ENCODE measurements at places on chromosomes 12 and 14.
A peak's percentile ranks its signal among the peaks of the same experiment; 100 is the strongest.

DNA sequence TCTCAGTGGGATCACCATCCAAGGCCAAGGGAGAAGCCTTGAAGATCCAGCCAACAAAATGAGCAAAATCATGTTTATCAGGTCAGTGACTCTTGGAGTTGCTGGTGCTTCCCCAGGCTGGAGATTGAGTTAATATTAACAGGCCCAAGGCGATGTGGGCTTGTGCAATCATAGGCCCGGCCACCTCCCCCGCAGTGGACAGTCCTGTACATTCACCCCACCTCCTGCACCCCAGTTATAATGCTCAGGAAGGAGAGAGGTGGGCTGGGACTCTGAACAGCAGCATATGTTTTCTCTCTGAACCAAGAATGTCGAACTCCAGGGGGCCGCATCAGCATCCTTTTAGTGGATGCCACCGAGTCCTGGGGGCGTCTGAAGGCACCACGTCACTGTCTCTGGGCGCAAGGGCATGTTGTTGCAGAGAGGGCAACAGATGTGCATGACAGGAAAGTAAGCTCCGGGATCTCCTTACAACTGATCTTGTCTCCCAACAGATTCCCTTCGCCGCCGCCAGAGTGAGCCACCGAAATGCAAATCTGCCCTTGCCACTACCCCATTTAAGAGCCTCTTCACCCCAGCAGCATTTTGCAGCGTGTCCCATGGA lies 32.2 kb upstream of the SERPINA6 start:
- DNase-seq = peak; percentile 73

DNA sequence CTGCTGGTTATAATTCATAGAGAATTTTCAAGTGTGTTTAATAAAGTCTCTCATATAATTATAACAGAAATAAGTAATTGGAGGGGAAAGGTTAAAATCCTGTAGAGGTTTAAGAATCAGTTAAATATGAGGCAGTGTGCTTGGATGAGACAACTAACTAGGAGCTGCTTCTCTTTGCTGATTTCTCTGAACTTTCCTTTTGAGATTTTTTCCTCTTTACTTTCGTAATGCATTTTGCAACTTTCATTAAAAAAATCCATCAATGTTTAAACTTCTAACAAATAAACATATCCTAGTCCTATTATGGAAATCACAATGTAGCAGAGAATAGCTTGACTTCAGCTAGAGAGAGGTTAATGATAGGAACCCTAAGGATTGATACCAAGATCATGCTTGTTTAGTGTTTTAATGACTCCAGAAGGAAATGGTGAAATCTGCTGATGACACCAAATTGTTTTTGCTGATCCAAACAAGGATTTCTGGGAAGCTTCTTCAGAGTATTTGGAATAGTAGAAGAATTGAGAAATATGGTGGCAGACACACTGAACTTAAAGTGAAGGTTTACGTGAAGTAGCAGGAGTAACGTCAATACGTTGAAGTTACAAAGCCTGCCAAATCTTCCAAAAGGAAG lies 122.6 kb downstream of the RAD51B start:
- DNase-seq = no peak

- no peak for DNase-seq
Measured at GRCh38 chr14:76537906-76538647, 162.1 kb downstream of the ESRRB start.

DNA sequence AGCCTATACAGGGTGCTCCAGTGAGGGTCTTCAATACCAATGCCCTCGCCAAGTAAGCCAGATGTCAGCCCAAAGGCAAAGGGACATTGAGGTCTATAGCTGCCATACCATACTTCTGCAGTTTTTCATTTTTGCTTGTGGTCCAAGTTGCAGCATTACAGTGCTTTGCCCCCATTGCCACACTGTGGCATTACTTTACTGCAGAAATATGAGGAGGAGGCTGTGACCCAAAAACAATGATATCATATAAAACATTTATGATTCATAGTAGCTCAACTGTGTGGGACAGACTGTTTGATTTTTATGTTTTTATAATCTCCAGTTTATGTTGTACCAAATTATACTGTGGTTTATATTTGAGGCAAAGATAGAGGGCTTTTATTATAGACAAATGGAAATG lies 64.1 kb downstream of the KIAA0586 start:
- peak; percentile 14 for DNase-seq

DNA sequence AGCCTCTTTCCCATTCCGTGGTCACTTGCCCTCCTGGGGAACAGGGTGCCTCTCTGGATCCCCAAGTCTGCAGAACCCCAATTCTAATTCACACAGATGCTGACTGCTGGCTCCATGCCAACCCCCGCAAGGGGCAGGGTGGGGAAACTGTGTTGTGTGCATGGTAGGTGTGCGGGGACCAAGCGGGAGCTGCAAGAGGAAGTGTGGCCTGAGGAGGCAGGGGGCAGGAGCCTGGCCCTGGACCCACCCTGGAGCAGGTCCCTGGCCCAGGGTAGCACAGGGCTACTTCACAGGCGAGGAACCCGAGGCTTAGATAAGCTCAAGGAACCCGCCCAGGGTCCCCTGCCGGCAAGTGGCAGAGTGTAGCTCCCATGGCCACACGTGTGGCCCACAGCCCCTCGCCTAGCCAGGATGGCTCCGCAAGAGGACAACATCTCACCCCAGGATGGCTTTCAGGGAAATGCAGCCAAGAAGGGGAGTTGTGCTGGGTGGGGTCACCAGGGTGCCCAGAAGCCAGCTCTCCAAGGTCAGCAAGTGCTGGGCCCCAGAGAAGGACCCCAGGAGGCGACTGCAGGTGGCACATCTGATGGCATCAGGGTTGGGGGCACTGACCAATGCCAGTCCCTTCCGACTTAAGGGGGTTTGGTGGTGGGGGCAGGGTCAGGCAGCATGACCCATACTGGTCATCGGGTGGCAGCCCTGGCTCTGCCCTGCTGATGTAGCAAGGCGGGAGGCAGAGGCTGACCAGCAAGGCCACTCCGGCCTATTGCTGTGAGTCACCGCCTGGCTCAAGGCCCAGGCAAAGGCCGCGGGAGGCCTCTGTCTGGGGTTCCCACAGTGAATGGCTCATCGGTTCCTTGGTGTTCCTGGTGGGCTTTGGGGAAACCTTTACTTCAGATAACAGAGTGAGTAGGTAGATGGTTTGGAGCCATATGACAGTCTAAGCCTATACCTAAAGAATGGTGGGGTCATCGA lies 37.3 kb upstream of the EML1 start:
- DNase-seq = peak; percentile 94

DNA sequence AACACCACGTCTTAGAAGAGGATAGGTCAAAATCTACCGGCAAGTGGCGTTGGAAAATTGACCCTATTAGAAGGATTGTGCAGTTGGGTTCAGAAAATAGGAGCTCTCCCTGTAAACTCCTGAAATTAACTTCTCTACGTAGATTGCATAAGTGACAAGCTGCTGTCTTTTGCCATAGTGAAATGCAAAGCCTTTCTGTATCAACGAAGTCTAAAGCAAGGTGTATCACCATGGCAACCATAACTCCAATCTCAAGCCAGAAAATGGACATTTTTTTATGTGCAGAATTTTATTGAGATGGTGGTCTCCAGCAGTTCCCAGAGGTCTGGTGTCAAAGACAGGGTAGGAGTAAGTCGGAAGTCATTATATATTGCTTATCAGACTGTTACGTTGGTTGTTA lies 367.7 kb upstream of the NOVA1 start:
- no peak for DNase-seq

GRCh38 chr14:103185051-103186029 lies 62.1 kb downstream of the TNFAIP2 start:
- peak; percentile 29 for DNase-seq

DNA sequence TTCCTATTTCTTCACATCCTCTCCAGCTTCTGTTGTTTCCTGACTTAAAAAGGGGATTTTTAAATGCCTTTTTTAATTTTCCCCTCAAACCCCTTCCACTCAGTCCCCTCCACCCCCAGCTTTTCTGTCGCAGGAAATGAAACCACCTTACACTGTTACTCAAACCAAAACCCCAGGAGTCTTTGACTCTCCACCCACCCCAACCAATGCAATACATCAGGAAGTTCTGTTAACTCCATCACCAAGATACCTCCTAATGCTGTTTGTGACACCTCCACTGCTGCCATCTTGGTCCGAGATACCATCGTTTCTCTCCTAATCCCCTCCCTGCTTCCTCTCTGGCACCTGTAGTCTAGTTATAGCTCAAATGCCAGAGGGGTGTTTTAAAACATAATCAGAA lies 25.4 kb upstream of the CPM start:
- no peak for DNase-seq

DNA sequence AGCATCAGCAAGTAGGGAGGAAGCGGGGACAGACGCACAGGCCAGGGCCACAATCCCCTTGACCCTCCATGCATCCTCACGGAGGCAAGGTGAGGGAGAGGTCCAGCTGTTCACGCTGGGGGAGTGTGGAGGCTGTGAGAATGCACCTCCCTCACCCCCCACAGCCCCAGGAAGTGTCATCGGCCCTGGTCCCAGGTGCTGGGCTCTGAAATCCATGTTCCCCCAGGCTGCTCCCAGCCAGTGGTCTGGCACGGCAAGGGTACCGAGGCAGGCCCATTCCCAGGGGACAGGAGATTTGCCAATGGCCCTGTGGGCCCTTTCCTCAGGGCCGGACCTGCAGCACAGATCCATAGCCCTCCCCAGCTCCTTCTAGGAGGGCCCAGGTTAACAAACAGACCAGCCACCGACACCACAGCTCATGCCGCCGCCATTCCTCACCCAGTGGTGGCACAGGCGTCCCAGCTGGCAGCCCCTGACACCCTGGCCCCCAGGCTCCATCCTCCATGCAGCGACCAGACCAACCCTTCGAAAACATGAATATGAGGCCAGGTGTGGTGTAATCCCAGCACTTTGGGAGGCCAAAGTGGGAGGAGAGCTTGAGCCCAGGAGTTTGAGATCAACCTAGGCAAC lies 21.9 kb upstream of the EIF5 start:
- DNase-seq = no peak

DNA sequence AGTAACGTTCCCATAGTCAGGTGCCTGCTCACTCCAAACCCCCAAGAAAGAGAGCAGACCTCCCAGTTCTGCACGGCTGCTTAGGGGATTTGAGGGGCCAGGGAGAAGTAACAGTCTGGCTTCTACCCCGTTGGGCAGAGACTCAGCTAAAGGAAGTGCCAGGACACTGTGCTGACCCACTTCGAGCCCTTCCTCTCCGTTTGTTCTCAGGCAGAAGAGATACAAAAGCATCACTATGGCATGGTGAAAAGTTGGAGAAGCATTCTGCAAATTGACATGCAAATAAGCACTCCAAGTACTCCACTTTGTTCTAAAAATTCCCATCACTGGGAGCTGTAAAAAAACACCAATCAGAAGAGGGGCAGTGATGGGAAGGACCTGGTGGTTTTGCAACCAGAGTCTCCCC lies 239.1 kb downstream of the EGLN3 start:
- DNase-seq = no peak

DNA sequence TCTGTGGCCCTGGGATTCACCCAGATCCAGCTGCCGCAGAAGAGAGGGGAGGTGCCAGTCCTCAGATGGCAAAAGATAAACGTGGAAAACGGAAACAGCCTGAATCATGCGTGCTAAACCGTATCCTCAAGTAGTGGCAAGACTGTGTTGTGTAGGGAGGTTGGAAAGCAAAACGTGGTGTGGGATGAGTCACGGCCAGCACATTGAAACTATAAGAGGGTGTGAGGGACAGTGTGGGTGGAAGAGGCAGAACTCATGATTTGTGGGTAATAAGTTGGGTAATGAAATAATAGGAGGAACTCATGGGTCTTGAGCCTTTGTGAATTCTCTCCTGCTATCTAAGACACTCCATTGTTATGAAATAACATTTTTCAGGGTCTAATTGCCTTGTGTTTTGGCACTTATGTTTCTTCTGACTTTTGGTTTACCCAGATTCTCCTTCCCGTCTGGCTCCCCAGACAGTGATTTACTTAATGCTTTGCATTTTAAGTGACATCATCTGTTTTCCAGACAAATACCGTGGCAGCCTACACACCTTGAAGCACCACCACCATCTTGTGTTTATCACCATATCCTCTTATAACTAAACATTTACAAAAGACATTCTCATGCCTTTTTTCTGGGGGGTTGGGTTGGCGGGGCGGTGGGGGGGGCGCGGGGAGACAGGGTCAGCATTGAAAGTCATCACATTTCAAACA lies 62.3 kb upstream of the PTCSC3 start:
- peak; percentile 80 for DNase-seq

- DNase-seq = no peak
Measured at GRCh38 chr12:119576915-119577314, 16.7 kb upstream of the TMEM233 start.

DNA sequence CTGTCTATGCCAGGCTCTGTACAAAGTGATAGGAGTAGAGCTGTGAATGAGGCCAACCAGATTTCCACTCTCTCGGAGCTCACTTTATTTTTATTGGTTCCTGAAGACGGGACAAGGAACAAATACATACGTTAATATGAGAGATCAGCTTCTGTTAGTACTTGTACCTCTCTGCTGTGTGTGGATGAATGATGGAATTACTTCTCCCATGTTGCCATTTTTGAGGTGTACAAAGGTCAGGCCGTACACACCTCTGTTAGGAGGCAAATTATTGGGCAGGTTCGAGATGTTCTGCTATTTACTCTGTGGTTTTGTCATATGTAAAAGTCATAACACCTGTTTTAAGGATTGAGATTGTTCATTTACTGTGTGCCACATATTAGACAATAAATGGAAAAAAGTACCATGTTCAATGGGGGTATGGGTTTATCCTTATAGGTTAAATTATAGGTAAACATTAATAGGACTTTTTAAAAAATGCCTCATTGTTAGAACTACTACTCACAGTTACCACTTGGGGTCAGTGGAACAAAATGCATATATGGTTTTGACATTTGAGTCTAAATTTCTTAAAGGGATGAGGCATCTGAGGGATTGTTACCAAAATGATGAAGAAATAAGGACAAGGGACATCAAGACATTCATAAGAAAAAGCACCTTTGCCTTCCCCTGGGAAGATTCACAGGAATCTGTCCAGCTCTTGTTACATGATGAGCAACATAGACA lies 26.9 kb downstream of the WBP11 start:
- peak; percentile 11 for DNase-seq

GRCh38 chr12:99367181-99367580 lies 280.4 kb upstream of the GARIN6 start:
- DNase-seq = no peak

GRCh38 chr12:11482955-11483354 lies 87.6 kb upstream of the PRB2 start:
- DNase-seq = no peak

DNA sequence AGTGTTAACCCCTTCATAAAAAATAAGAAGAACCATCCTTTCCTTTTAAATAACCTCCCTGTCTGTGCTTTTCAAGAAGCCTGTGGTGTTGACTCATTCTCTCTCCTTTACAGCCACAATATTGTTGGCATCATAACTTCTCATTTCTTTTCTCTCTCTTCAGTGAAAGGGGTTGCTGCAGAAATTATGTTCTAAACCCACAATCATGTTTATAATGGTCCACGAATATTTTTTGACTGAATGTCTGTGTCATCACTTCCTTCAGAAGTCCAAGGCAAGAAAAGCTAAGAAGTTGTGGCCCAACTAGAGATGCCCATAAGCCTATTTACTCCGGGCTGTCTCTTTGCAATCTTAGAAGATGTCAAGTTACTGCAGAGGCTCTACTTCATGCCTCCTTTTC lies 488.3 kb downstream of the APAF1 start:
- no peak for DNase-seq

Data from GM03348 (cell line).